ENCODE measurements at places on chromosomes 1 and 21. TPM values are rescaled to one million over a fixed set of nuclear protein-coding genes. Genes with fewer than 3 reads are reported as not detected.

- no peak for ATAC-seq
Measured at GRCh38 chr1:24895511-24895910, 34.6 kb downstream of the RUNX3 start.

- no peak for ATAC-seq
Measured at GRCh38 chr1:117398957-117399356, 31.7 kb downstream of the MAN1A2 start.

DNA sequence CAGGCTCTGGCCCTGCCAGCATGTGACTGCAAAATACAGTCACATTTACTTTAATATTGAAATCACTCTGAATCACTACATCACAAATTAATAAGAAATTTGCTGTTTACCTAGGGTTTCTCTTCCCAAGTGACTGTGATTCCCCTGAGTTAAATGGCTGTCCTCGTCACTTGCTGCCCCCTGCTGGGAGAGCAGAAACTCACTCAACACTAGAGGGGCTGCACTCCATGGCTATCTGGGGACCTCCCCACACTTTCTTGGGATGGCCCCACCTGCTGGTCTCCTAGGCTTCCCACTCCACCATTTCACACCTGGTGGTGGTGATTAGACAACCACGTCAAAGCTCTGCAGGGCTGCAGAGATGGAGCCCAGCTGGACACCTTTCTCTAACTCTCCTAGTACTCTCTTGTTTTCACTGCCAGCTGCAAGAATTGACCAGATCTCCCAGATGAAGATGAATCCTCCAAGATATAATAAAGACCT lies 63.4 kb downstream of the CD2 start:
- no peak for ATAC-seq

GRCh38 chr21:19776076-19776475 lies 1222.1 kb upstream of the NCAM2 start:
- no peak for ATAC-seq

DNA sequence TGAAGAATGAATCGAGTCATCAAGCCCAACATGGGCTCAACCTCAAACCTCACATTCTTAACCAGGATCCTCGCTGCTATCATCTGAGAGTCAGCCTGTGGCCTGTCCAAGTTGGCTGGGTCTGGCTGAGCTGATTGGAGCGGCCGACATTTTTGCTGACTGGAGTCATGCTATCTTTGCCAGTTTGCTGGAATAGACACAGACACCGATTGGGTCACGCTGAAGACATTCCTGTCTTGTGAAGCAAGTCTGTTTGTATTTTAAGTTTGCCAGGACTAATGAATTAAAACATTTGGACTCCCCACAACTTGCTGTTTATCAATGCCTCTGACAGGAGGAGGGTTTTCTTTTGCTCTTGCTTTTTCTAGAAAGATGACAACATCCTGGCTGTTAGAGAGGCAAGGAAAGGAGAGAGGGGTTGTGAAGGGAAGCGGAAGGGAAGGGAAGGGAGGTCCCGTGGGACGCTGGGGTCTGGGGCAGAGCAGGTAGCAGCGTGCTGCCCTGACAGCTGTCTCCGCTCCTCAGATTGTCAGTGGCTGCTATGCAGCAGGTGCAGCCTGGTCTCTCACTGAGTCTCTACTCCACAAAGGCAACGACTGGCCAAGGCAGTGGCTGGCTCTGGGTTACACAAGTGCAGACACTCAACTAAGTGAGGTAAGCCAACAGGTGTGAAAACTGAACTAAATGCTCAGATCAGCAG lies at the start of gene MAP3K7CL:
Gene MAP3K7CL (plus strand): TSS at position 375 of the 700 bp plus-strand sequence. CDS start 2,701 bp downstream, outside the sequence.
- no peak for ATAC-seq

GRCh38 chr1:33466159-33466558 lies 6.3 kb upstream of the ZSCAN20 start:
- no peak for ATAC-seq

DNA sequence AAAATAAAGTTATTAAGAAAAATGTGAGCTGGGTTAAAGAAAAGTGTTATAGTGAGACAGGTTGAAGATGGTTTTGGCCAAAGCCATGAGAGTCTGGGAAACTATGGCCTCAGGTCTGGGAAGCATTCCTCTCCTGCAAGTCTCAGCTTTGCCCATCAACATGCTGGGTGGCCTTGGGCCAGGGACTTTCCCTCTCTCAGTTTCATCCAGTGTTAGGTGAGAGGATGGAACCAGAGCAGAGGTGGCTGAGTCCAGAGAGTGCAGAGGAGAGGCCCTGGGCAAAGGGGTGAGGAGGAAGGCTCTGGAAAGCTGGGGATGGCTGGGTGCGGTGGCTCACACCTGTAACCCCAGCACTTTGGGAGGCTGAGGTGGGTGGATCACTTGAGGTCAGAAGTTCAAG lies 10.5 kb downstream of the PADI2 start:
- ATAC-seq: no peak

GRCh38 chr1:1322952-1323351 lies 1.5 kb downstream of the INTS11 start:
- no peak for ATAC-seq

GRCh38 chr1:184650177-184650866 lies 104.3 kb downstream of the EDEM3 start:
- ATAC-seq: no peak

DNA sequence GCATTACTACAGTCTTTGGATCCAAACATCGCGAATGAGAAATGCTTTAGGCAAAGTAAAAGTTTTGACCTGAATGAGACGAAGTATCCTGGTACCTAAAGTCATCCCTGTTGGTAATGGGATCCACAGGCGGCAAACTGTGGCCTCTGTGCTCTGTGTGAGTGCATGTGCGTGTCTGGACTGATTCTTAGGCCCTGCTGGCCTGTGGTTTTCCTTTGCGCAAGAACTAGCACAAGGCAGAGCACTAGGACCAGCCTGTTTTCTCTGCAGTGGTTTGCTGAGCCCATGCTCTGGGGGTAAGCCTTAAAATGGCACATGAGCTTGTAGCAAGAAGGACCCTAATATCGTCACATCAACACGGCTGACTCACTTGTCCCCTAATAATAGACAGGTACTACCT lies 251.2 kb downstream of the DSCAM start:
- ATAC-seq: no peak

- no peak for ATAC-seq
Measured at GRCh38 chr1:239058190-239058589, 328.2 kb upstream of the CHRM3 start.

DNA sequence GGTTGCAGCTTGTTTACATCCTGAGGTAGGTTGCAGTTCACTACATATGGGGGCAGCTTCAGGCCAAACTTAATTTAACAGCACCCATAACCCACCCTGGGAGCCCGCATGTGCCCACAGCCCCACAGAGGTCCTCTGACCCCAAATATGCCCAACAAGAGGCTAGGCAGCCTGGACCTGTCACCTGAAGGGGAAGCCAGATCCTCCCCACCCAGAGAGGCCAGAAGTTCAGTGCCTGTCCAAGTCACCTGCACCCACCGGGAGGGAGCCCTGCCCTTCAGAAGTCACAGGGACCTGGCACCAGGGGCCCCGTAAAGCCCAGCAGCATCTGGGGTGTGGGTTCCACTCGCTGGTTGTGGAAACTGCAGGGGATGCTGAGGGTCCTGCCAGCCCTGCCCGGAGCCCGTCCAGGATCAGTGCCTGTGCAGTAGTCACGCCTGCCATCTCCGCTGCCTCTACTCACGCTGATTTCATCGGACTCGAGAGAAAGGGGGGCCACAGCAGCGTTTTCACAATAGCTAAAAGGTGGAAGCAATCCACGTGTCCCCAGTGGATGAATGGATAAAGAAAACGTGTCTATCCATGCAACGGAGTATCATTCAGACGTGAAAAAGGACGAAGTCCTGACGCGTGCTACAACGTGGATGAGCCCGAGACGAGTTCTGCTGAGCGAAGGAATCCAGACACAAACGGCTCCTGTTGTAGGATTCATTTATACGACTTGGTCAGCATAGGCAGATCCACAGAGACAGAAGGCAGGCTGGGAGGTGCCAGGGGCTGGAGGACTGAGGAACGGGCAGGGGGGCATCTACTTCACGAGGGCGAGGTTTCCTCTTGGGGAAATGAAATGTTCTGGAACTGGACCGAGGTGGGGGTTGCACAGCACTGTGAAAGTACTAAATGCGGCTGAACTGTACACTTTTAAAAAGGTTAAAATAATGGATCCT lies 33.9 kb upstream of the COL6A2 start:
- ATAC-seq: no peak

DNA sequence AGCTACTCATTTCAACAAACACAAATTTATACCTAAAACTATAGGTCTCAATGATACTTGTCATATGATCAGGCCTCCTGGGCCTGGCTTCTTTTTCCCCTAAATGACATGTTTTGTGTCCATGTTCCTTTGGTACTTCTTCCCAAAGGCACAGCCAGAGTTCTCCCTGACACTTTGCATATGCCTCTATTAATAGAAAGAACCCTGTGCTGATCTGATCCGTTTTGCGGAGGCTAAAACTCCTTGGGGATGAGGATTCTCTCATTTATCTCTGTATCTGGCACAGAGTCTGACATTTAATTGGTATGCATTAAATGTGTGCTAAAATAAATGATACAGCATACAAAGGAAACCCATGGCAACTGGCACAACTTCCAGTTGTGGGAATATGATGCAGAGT lies 11.5 kb downstream of the ATPAF1 start:
- ATAC-seq: no peak

GRCh38 chr1:8408151-8408839 lies 90.4 kb downstream of the SLC45A1 start:
- ATAC-seq: peak; percentile 53

PTGFRN gene
- 134 TPM for total RNA-seq

TRABD2B gene
- total RNA-seq: 0.76 TPM

CD101 gene
- total RNA-seq: 1.9 TPM

RHBG gene
- 0.56 TPM for total RNA-seq

FASLG gene
- 0.38 TPM for total RNA-seq

UBE2U gene
- not detected for total RNA-seq

TPTE gene
- total RNA-seq: 0.15 TPM

Measured in motor neuron (in vitro differentiated cells).